ENCODE measurements at places on chromosomes 6 and 20. TPM values are rescaled to one million over a fixed set of nuclear protein-coding genes. Genes with fewer than 3 reads are reported as not detected.

The DLGAP4 gene
- 63.0 TPM for total RNA-seq

- DNase-seq: no peak
These were observed 99.3 kb downstream of the PRND start for GRCh38 chr20:4820806-4821518.

DNA sequence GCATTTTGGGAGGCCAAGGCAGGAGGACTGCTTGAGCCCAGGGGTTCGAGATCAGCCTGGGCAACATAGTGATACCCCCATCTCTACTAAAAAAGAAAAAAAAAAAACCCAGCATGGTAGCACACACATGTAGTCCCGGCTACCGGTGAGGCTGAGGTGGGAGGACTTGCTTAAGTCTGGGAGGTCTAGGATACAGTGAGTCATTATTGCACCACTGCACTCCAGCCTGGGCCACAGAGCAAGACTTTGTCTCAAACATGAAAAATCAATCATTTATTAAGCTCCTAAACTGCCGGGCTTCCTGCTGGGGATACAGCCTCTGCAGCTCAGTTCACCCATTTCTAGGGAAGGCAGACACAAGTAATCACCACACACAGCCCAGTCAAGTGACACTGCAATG is 7.3 kb upstream of the USP45 start:
- DNase-seq: no peak

DNA sequence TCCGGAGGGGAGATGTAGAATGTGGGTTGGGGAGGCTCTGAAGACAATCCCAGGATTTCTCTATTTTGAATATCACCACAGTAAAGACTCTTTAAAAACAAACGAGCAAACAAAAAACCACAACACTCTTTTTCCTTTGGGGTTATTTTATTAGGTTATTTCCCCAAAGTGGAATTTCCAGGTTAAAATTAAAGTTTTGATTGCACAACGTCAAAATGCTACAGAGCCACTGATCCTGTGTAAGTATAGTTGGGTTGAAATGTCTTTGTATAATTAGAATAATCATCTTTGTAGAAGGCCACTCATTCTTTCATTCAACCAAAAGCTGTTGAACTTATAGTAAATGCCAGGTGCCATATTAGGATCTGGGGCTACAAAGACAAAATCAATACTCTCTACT is 19.6 kb upstream of the PIM1 start:
- no peak for DNase-seq

DNA sequence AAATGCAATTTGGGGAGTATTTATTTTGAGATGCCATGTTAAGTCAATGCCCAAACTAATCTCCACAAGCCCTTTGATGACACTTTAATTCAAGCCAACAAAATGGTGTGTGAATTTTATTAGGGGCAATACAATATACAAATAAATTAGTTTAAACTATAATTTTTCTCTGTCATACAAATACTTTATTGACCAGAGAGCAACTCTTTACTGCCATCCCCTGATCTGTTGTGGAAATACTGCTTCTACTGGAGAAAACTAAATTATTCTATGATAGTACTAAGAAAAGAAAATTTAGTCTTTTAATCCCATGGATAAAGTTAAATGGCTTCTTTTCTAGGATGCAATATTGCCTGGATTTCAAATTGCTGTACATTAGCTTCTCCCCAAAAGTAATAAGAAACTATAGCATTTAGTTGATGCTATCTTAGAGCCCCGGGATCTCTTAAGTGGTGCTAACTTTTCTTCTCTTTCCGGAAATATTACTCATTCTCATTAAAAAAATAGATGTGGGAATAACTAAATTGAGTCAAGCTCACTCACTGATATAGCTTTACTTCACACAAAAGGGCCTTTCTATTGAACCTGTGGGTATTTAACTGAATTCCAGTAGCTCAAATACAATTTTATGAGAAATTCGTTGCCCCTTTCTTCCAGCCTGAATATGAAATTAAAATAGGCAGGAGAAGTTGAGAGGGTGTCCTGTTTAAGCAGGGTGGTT is 49.2 kb downstream of the SMPDL3A start:
- no peak for DNase-seq

Data from PC-9 (cell line).